Cerebellum (tissue), 4 donors: ENCODE measurements at places on chromosomes 6 and 20. TPM values are rescaled to one million over a fixed set of nuclear protein-coding genes. Genes with fewer than 3 reads are reported as not detected.

DNA sequence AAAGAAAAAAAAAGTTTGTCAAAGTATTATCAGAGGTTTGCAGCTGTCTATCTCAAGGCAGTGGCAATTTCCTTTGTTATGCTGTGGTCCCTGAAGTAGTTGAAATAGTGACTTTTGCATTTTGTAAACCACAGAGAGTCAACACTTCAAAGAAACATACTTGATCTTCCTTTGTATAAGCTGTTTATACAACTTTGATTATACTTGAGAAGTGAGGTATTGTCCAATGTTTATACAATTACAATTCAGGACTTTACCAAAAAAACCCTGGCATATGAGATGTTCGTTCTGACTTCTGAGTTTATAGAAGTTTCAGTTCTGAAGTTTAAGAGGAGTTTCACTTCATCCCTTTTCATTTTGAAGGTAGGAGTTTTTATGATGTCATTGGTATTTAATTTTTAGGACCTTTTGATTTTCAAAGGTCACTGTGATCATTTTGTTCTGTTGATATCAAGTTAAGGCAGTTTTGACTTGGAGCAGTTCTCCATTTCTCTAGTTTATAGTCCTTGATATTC, 4.0 kb downstream of the STK4 start:
- no peak for DNase-seq

GRCh38 chr6:148238713-148239112, 103.9 kb upstream of the SASH1 start:
- no peak for DNase-seq

- no peak for DNase-seq
Observed at GRCh38 chr20:39886650-39887190, 802.3 kb downstream of the MAFB start.

DNA sequence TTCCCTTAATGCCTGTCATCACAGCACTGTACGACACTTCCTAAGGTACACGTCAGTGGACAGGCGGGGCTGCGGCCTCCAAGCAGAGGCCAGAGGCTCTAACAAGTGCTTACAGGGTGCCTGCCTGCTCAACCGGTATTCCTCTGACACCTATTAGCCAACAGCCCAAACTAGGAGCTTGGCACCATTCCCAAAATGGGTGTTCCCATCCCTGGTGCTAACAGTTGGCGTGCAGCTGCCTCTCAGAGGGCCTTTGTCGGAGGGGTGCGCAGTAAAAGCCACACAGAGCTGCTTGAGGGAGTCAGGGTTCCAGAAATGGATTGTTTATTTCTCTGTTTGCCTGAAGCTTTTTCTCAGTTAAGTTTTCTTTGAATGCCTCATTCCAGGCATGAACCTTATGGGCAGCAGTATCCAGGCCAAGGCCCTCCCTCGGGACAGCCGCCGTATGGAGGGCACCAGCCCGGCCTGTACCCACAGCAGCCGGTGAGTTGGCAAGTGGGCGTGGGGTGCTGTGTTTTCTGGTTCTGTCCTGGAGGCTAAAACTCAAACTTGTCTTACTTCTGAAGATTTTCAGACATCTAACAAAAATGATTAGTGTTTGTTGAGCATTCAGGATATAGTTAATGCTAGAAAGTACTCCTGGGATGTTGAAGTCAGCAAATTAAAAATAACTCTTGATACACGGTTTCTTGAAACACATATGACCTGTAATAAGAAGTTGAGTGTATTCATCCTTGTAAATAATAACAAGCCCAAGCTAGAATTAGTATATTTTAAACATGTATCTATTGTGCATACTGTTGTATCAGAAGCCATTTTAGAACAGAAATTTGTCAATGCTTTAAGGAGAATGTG, 124.7 kb downstream of the TMEM242 start:
- DNase-seq = no peak

ZNF165 gene
- 1.4 TPM for total RNA-seq
